Uterus (tissue), 4 donors: ENCODE measurements at places on chromosomes 1 and 21. TPM values are rescaled to one million over a fixed set of nuclear protein-coding genes. Genes with fewer than 3 reads are reported as not detected.

LCE1C gene
- not detected for total RNA-seq

PRRX1 gene
- total RNA-seq = 163 TPM

GRCh38 chr1:220880726-220881506 is 1.7 kb downstream of the HLX start:
- peak; percentile 42 for DNase-seq
- H3K4me1 ChIP-seq = peaks cover 9% of the 10 kb centered on the region
- peaks cover 23% of the 10 kb centered on the region for H3K27me3 ChIP-seq
- H3K36me3 ChIP-seq = no peaks in the 10 kb centered on the region

- H3K36me3 ChIP-seq = no peaks in the 10 kb centered on the region
- no peak overlapping the region for H3K4me3 ChIP-seq
- no peaks in the 10 kb centered on the region for H3K4me1 ChIP-seq
- no peak for DNase-seq
These were observed 118.3 kb upstream of the SLC25A33 start for GRCh38 chr1:9420835-9421532.

DNA sequence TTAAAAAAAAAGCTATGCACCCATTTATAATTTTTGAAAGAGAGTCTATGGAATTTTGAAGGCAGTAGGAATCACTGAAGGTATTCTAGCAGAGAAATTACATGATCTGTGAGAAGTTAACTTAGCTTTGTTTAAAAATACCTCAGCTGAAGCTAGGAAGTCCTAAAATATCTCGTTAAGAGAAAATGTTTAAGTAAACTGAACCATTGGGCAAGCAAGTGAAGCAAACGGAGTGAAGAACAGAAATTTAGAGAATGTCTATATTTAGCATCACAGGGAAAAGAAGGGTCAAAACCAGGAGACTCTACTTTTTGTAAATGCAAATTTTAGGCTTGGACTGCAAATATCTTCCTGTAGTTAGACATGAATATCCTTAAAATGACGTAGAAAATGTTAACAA is 230.8 kb downstream of the HMCN1 start:
- H3K27me3 ChIP-seq = no peaks in the 10 kb centered on the region
- H3K27ac ChIP-seq = no peak overlapping the region
- DNase-seq = no peak
- H3K36me3 ChIP-seq = no peaks in the 10 kb centered on the region
- H3K4me1 ChIP-seq = no peaks in the 10 kb centered on the region
- no peak overlapping the region for H3K4me3 ChIP-seq

GRCh38 chr1:3321559-3322449 is 132.7 kb upstream of the ARHGEF16 start:
- H3K27me3 ChIP-seq = no peaks in the 10 kb centered on the region
- DNase-seq = no peak
- no peak overlapping the region for H3K4me3 ChIP-seq
- no peaks in the 10 kb centered on the region for H3K4me1 ChIP-seq
- H3K27ac ChIP-seq = no peak overlapping the region
- H3K36me3 ChIP-seq = no peaks in the 10 kb centered on the region

ACTL8 gene
- total RNA-seq = not detected
